T-helper 2 cell (primary cell): ENCODE measurements at places on chromosomes 4 and X.

DNA sequence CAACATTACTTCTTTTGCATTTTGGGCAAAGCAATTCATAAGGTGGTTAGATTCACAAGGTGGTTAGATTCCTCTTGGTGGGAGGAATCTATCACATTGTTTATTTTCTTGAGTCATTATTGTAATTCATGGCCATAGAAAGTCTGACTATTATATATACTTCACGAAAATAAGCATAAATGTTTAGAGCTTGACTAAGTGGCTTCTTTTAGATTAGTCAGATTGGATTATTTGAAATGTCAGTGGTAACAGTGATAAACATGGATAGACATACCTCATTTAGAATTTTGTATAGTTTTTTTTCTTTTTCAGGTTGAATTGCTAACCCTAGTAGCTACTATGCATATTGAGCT is 24.9 kb upstream of the DYNLT3 start:
- no peak for DNase-seq

DNA sequence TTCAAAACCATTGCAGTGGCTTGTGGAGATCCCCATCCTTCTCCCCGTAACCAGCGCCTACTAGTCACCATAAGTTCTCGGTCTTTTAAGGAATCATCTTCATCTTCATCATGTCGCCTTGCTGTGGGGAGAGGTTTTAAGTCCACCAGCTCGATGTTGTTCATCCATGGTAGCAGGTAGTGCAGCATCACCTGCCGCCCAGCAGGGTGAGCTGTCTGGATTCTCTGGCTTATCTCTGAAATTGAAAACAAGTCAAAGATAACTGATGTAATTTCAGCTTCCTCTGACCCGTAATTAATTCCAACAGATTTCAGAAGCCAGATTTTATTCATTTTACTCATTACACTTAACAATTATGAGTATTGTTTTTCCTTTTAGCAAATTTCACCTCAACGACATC is 67.4 kb downstream of the ZAR1 start:
- no peak for DNase-seq

DNA sequence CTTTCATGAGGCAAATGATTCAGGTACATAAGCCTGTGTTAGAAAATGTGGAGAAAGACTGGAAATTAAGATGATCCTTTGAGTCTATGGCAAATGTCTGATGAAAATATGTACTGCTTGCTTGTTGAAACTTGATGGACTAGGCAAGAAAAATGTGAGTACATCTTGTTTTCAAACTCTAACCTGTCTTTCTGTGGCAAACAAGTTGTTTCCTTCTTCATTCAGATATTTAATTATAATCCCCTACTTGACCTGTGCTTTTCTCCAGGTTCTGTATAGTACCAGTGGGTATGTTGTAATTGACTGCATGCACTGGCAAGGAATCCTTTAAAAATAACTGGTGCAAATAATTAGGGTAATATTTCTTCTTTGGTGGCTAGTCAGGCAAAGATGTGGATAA is 136.7 kb downstream of the ARHGAP24 start:
- DNase-seq, result no peak

- no peak for DNase-seq
Measured at GRCh38 chr4:124594945-124595344, 117.6 kb downstream of the ANKRD50 start.

DNA sequence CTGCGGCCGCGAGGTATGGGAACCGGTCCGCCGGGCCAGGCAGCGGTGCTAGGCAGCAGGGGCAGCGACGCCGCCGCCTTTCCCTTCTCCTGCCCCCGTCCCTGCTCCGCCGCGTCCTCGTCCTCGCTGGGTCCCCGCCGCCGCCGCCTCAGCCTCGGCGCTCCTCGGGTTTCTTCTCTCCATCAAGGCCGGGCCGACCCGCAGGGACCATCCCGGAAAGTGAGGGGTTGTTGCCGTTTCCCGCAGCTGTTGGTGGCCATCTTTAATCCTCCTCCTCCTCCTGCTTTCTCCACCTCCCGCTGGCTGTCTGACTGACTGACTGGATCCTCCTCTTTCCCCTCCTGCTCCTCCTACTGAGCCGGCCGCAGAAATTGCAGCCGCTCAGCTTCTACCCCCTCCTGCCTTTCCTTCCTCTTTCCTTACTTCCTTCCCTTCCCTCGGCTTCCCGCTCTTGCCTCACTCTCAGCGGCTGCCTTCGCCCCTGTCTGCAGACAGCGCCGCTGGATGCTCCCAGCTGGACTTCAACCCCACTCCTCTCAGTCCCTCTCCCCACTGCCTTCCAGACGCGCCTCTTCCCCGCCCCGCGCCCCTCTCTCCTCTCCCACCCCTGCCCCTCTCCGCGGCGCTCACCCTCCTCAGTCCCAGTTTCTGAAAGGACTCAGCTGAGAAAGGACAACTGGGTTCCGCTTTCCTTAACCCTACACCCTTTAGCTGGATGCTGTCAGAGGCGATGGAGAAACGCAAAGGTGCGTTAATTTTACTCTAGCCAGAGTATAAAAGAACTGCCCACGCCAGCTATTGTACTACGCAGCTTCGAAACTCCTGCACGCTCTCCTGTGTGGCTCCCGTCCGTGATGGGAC is at the start of gene WDFY3:
TSS of gene WDFY3 (minus strand) at position 309 of the 861 bp plus-strand sequence. CDS start 106,099 bp downstream, outside the sequence.
- no peak for DNase-seq

GRCh38 chr4:185283723-185284122 is 74.3 kb downstream of the SNX25 start:
- no peak for DNase-seq

DNA sequence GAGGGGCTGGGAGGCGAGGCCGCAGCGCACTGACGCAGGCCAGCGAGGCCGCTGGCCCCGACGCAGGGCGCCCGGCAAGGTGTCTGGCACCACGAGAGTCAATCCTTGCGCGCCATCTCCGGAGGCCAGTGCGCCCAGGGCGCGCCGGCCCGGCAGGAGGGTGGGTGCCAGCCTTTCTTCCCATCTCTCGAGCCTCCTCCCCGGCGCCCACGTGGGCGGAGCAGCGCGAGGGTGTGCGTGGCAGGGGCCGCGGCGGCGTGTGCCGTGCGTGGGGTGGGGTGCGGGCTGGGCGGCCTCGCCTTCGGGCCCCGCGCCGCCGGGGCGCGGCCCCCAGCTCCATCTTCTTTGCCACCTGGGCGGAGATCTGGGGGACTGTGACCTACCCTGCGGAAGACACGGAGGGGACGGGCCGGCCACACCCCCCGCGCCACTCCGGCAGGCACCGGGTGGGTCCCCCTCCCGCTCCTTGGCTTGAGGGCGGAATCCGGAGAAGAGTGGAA is 877 bp downstream of the JAKMIP1 start:
- peak; percentile 39 for DNase-seq

GRCh38 chrX:17546356-17546755 is 171.4 kb downstream of the NHS start:
- no peak for DNase-seq

DNA sequence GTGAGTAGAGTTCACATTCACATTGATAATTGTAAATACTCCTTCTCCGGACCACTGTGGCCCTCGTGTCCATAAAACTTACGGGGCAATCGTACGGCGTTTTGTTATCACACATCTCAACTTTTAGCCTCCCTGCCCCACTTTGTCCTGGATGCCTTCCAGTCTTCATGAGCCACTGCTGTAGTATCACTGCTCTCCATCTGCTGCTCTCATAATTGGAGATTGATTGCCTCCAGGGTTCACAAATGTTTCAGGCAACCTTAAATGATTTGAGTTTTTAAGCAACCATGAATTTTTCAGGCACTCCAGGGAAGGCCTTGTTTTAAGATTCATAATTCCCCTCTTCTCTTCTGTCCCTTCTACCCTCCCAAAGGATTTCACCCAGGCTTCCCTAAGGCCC is 28.4 kb downstream of the ALPK1 start:
- no peak for DNase-seq

- DNase-seq, result no peak
Measured at GRCh38 chr4:36328130-36328529, 46.7 kb downstream of the DTHD1 start.

DNA sequence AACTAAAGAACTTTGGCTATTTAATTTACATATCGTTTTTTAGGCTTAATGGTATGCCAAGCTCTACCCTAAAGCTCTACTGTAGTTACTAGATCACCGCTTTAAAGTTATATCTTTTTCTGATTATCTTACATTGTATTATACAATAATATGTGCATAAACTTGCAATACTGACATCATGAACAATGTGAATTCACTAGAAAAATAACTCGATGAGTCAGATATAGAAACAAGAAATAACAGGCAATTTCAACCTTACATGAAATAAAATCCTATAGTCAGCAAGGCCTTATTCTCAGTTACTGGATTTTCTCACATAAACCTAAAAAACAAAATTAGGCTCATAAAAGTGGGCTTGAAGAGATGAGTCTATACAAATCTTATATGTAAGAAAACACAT is 32.5 kb downstream of the PDGFC start:
- no peak for DNase-seq
